ENCODE measurements at places on chromosomes 7 and 10.

DNA sequence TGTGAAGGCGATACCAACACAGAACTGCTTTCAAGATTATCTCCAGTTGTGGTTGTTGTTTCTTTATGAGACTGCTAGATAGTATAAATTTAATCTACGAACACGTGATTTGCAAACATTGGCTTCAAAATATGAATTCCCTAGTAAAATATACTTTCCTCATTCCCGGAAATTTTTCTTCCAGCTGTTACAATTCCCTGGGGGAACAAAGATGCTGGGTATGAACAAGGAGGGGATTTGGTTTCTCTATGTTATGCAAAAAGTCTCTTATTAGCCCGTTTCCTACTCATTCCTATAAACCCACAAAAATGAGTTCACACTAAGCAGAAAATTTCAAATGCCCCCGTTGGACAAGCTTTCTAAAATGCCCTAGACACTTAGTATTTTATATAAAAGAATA lies 928.3 kb downstream of the CNTNAP2 start:
- no peak for DNase-seq

- DNase-seq: no peak
Measured at GRCh38 chr7:118104812-118105441, 79.0 kb upstream of the LSM8 start.

GRCh38 chr7:75938921-75939320 lies 24.0 kb downstream of the POR start:
- DNase-seq: no peak

- no peak for DNase-seq
Measured at GRCh38 chr7:4629287-4629895, 52.7 kb upstream of the FOXK1 start.

GRCh38 chr7:132002343-132002968 lies 446.0 kb upstream of the PODXL start:
- DNase-seq: no peak

GRCh38 chr10:12846718-12847117 lies 154.8 kb downstream of the CCDC3 start:
- DNase-seq: no peak

Measured in CD4-positive, alpha-beta T cell treated with Interleukin-10 for 1 hour (primary cell).